ENCODE measurements at places on chromosomes 6 and 20.
A peak's percentile ranks its signal among the peaks of the same experiment; 100 is the strongest.

DNA sequence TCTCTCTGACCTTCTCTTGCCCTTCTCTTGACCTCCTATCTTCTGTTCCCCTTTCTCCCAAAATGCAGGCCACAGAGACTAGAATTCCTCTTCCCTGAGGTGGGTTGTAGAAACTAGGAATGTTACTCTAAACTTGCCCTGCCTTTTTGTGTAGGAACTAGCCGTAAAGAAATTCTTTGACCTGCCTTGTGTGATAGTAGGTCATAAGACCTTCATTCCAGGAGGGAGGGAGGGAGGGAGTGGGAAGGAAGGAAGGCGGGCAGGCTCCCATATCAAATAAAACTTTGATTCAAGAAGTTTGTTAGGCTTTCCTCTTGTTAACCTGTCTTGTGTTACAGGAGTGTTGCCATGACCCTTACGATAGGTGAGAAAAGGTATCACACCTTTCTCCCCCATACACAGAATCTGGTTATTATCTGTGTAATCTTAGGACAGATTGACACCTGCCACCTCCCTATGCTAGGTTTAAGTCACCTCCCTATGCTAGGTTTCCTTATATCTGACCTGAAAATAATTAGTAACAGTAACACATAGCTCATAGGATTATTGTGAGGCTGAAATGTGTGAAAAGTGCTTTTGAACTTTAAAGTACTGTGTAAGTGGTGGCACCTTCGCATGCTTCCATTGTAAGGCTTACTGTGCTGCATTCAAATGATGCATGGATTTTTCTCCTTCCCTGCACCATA, 32.6 kb upstream of the FUCA2 start:
- no peak for DNase-seq

GRCh38 chr6:168377856-168378832, 58.6 kb upstream of the DACT2 start:
- DNase-seq: no peak

GRCh38 chr6:79373246-79373645, 138.8 kb upstream of the HMGN3 start:
- no peak for DNase-seq

GRCh38 chr20:22106308-22106938, 401.0 kb downstream of the PAX1 start:
- DNase-seq: peak; percentile 52

DNA sequence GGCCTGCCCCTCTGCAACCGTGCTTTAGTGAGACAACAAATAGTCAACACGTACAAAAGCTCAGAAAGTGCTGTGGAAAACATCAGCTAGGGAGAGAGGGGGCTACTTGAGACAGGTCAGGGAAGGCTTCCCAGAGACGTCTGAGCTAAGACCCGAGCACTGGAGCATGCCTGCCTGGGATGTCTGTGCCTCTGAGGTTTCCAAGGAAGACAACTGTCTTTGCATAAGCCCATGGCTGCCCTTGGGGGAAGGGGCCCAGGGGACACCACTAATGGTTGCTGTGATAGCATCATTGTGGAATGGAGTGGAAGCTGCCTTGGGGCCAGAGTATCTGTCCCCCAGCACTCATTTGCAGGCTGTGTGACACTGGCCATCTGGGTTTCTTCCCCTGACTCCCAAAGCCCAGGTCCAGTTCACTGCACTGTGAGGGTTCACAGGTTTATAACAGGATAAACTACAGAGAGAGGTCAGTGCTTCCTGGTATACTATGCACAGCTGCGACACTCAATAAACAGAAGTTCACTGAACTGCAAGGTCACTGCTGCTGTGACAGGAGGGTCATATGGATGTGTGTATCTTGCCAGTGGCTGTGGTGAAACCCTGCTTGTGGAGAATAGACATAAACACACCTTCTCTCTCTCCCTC, 1.5 kb upstream of the ARFGEF2 start:
- no peak for DNase-seq

DNA sequence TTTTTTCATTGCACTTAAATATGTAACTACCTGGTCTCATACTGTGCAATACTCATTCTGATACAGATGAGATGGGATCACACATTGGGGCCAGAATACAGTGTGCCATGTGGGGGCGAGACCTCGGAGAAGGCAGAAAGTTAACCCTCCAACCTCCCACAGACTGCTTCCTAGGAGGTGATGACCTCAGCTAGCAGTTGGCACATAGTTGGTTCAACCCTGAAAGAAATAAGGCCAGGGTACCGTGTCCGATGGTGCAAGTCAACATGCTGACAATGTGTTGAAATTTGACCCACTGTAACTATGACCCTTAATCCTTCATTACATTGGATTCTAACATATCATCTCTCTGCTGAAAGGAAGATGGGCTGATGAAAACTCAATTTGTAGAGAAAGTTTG, 61.9 kb downstream of the GJA10 start:
- no peak for DNase-seq

- no peak for DNase-seq
Measured at GRCh38 chr6:142808405-142809061, 136.4 kb downstream of the HIVEP2 start.

DNA sequence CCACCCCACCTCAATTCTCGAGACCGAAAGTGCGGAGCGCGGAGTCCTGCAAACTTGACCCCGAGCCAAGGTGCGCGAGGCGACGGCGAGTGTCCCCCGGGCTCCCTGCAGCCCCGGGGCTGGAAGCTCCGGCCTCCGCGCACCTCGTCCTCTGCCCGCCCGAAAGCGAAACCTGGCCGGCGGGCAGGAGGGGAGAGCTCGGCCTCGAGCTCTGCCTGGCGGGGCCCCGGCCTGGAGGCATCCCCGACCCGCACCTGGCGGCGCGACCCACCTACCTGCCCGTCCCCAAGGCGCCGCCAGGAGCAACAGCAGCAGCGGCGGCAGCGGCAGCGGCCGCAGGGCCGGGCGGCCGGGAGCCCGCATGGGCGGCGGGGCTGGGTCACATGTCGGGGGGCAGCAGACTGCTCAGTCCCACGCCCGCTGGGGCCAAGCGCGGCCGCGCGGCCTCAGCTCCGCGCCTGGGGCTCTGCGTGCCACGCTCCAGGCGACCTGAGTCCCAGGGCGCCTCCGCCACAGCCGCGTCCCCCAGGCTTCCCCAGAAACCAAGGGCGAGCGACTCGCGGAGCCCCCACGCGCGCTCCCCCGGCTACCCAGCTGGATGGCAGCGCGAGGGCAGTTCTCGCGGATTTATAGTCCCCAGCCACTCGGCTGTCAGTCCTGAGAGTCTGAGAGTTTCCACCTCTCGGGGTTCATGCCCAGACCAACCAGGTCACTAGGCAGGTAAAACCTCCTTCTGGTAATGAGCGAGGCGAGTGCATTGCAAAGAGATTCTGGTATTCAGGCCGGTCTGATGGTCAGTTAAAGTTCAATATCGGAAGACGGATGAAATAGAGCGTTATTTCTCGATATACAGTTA, at the start of gene IL20RA:
TSS of gene IL20RA (minus strand) at position 600 of the 856 bp plus-strand sequence. CDS start at position 363, 237 bp downstream.
- DNase-seq: peak; percentile 81

All from endodermal cell (in vitro differentiated cells).